Bronchial epithelial cell (primary cell): ENCODE measurements at places on chromosomes 13 and 19.
A peak's percentile ranks its signal among the peaks of the same experiment; 100 is the strongest.

DNA sequence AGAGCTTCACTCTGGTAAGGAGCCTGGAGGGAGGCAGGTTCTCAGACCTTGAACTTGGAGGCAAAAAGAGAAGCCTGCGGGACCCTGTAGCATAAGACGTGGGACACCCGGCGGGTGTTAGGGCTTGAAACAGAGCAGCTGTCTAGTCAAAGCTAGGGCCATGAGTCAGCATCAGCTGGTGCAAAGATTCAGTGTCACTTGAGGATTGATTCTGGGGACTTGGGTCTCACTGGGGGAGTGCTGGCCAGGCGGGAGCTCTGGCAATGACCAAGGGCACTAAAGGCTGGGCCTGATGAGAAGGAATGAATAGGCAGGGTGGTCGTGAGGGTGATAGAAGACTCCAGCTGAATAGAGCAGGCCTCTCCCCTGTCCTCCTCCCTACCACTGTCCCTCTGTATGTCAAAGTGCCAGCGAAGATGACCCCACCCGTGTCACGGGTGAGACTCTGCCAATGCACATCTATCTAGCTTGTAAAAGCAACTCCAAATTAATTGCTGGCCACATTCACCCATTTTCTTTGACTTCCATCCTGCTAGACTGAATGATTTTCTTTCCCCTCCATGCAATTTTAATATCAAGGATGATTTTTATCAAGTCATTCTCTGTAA is 97.1 kb downstream of the MBNL2 start:
- no peak for DNase-seq

DNA sequence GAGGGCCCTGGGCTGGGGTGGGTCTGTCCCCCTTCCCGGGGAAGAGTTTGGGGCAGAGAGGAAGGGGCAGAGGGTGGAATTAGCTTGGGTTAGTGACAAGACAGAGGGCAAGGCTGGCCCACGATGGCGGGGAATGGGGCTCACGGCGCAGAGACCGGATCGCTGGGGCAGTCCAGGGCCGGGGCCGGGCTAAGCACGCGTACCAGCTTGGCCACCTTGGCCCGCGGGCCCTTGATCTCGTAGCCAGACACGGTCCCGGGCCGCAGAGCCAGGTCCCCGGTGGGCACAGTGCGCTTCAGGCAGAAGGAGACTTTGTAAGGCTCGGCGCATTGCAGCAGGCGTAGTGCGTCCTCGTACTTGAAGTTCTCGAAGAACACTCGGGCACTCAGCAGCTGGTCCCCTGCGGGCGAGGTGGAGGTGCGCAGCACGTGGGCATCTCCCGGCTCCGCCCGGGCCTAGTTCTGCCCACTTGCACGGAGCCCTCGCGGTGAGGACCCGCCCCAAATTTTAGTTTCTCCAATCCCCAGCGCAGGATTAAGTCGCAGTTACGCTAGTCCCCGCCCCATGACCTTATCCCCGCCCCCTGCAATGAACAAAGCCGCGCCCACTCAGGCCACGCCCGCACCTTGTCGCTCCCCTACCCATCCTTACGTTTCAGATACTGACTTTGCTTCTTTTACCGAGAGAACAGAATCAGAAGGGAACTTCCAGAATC is 8.6 kb upstream of the HIPK4 start:
- peak; percentile 61 for DNase-seq

DNA sequence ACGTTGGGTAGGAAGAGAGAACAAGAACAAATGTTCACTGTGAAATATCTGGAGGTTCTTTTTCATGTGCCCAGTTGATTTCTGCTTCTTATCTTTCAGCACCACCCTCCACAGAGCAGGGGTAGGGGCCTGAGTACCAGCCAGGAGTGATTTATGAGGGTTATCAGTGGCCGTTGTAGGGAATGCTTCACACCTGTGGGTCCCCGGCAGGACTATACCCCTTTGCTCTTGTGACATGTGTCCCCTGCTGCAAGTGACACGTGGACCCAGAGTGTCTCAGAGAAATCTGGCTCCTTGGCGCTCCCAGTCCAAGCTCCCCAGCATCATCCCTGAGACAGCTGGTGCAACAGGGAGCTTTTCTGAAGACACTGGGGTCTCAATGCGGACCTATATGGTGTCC is 29.7 kb downstream of the SIAH3 start:
- DNase-seq, result no peak

GRCh38 chr19:45780448-45781213 is 1.7 kb downstream of the DMPK start:
- no peak for DNase-seq

GRCh38 chr13:84821261-84821660 is 939.0 kb upstream of the SLITRK1 start:
- DNase-seq, result no peak

DNA sequence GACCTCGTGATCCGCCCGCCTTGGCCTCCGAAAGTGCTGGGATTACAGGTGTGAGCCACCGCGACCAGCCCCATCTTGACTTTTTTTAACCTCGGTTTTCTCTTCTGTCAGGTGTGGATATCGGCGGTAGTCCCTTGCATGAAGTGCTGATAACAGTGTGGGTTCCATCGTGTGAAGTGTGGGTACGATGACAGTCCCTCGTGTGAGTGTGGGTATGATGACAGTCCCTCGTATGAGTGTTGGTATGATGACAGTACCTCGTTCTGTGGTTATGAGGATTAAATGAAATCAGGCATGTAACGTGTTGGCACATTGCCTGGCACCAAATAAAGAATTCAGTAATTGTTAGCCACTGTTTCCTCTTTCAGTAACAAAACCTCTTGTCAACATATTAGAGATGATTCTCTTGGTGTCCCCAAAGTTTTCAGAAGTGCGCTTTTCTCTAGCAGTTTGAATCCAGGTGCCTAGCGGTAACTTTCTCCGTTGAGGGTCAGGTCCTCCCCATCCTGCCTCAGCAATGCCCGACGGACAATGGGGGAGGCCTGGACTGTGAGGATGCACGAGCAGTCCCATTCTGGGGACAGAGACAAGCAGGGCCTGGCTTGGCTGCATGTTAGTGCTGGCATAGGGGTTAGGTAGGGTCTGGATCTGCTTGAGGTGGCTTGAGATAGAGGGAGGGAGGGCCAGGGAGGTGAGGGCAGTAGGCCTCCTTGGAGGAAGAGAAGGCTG is 15.3 kb downstream of the GATAD2A start:
- DNase-seq, result no peak

DNA sequence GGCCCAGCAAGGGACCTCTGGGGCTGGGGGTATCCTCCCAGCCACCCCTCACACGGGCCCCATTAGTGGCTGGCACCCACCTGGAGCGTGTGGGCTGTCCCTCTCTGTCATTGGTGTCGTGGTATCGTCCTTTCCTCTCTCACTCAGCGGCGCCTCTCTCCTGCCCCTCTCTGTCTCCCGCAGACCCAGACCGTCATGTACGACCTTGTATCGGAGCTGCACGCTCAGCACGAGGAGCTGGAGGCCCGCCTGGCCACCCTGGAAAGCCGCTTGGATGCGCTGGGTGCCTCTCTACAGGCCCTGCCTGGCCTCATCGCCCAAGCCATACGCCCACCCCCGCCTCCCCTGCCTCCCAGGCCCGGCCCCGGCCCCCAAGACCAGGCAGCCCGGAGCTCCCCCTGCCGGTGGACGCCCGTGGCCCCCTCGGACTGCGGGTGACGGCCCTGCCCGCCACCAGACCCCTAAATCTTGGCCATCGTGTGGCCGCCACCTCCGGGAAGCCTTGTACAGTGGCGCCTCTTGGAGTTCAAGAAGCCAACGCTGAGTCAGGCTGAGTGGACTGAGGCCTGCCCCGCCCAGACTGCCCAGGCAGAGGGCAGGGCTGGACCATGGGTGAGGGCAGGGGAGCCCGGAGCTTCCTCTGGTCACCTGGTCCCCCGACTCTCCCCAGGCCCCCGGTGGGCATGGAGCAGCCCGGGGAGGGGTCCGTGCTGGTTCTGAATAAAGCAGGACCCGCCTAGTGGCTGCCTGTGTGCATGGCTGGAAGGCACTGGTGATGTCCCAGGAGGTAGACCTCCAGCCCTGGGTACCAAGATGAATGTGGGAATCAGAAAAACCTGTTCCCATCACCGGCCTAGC is 9.8 kb upstream of the ARRDC2 start:
- DNase-seq, result no peak

DNA sequence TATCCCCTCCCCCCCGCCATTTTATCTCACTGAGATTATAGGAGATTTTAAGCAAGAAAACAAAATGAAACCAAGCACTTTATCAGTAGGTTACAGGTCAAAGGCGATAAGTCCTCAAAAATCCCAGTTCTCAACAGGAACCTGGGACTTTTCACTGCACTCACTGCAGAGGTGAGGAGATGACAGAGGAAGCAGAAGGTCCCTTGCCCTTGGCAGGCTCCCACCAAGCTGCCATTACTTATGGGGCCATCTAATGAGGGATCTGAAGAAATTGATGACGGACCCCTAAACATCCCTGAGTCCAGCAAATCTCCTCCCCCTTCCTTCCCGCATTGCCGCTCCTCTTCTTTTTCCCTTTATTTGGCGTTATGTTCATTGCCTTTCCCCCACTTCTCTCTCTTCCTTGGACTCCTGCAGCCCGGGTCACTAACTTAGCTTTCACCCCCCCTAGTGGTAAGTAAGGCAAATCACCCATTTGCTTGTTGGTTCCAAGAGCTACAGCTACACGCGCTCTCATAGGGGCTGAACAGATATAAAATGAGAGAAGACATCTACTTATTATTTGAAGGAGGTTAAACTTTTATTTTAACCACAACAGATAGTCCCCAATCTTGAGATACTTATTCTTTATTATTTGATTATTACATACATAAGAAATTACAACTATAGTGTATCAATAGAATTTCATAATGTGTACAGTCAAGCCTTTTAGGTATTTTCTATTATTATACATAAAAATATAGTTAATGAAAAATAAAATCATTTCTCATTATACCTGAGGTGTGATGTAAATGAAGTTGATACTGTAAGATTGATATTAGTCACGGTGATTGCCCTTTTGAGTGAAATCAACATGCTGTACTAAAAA is 52.0 kb upstream of the ARGLU1 start:
- peak; percentile 57 for DNase-seq

DNA sequence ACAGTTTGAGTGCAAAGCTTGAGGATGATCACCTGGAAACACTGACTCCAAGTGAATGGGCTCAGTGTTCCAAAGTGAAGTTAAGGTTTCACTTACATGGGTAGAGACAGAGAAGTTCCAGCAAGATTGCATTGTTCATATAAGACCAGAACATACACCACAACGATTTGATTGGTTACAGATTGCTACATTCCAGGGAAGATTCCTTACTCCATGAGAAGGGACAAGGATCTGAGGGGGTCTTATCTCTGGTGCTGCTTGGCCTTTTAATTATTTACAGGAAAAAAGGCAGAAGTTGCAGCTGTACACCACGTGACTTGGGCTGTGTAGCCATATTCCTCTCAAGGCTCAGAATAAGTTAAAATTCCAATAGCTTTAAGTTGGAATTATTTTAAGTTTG is 12.3 kb downstream of the WDFY2 start:
- DNase-seq, result no peak

DNA sequence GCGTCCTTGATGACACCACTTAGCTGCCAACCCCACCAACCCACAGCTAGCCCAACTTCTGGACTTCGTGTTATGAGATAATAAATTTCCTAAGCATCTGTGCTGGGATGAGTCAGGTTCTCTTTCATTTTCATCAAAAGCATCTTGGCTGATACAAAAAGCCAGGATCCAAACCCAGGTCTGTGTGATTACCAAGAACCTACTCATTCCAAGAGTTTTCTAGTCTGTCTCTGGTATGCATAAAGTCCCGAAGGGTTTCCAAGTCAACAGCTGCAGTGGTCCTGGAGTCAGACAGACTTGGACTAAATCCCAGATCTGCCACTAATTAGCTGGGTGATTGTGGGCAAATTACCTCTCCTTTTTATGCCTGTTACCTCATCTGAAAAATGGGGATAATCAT is 55.5 kb upstream of the SERP2 start:
- DNase-seq, result no peak

DNA sequence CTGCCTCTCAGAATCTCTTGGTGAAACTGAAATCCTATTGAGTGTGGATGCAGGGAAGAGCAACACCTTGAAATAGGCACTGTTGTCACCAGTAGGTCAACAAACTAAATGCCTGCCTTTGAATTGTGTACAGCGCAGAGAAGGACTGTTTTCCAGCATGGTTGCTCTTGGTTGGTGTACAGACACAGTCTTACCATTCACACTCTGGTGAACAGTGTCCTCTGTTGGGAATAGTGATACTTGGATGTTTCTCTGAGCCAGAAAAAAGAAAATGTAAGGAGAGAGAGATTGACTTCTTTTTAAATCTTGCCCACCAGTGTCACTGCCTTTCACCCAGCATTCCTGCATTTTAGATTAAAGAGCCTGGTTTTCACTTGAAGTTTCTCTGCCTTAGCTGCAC is 179.7 kb downstream of the STK24 start:
- no peak for DNase-seq

GRCh38 chr13:52447354-52447753 is 3.1 kb downstream of the VPS36 start:
- DNase-seq, result peak; percentile 58

DNA sequence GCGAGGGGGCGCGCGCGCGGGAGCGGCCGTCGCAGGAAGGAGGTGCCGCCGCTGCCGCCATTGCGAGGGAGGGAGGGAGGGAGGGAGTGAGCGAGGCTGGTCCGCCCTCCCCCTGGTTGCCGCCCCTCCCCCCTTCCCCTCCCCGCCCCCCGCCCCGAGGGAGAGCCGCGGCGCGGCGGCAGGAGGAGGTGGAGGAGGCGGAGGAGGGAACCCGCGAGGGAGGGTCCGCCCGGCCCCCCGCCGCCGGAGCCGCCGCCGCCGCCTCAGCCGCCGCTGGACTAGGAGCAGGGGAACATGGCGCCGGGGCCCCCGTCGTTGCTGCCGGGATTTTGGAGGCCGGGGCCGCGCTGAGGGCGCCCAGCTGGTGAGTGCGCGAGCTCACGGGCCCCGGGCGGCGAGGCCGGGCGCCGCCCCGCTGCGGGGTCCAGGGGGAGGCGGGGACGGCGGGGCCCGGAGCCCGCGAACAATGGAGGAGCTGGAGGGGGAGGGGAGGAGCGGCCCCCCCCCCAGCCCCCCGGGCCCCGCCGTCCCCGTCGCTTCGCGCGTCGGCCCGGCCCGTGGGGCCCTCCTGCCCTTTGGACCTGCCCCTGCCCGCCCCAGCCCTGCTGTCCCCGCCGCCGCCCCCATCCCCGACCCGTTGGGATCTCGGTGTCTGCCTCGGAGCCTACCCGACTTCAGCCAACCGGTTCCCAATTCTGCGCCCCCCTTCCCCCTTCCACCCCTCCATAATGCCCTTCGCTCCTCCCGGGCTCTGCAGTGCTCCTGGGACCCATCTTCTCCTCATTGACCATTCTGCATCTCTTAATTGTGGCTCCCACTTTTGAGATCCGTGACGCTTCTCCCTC is at the start of gene ARHGAP35:
Gene ARHGAP35 (plus strand): TSS at position 152 of the 845 bp plus-strand sequence. CDS start 57,679 bp downstream, outside the sequence.
- DNase-seq, result no peak

DNA sequence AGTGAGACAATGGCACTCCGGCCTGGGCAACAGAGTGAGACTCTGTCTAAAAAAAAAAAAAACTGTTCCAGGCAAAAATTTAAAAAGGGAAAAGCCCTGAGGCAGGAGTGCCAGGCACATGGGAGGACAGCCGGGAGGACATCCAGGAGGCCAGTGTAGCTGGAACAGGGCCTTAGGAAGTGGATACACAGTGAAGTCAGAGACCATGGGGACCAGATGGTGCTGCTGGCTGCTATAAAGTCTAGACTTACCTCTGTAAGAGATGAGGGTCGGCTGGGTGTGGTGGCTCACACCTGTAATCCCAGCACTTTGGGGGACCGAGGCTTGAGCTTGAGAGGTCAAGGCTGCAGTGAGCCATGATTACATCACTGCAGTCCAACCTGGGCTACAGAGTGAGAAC is 15.0 kb downstream of the HAS1 start:
- no peak for DNase-seq

- no peak for DNase-seq
Measured at GRCh38 chr13:54301085-54301484, 1272.5 kb downstream of the OLFM4 start.

- DNase-seq, result peak; percentile 41
Measured at GRCh38 chr13:73173279-73173811, 114.5 kb downstream of the KLF5 start.
